Dorsolateral prefrontal cortex (tissue), 122 donors: ENCODE measurements at places on chromosomes 16 and 17.

DNA sequence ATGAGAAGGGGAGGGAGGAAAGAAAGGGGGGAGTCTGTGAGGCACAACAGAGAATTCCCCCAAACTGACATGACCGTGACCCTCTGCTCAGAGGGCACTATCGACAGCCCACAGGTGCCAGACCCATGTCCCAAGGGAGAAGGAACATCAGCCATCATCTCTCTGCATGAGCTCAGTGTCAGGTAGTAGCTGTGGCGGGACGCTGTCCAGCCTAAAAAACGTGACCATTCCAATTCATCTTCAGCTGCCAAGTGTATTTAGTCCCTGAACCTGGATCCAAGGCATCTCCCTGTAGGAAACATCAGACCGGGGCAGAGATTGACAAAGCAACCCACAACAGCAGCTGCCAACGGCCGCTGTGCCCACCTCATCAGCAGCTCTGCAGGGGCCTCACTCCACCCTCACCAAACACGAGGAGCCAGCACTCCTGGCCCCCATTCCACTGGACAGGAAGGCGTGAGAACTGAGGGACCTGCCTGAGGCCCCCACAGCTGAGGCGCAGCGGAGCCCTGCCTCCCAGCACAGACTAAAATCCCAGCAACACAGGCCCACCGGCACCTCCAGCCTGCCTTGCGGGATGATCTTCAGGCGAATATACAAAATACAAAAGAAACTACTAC, 8.6 kb downstream of the TAF1C start:
- DNase-seq = no peak

DNA sequence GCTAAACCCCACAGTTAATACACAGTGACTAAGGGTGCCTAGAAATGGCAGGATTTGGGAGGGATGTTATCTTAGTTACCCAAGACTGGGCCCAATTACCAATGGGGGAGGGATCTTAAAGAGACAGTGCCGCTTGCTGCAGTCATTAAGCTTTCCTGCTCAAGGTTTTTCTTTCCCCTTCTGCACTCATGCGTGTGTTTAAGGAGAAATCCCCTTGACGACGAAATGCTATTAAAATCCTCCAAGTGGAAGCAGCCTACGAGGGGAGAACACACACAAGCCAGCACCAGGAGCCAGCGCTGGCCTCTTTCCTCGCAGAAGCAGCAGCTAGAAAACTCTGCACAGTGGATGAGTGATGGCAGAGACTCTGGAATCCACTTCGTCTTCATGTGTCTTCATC, 22.0 kb downstream of the SALL1 start:
- DNase-seq = no peak

DNA sequence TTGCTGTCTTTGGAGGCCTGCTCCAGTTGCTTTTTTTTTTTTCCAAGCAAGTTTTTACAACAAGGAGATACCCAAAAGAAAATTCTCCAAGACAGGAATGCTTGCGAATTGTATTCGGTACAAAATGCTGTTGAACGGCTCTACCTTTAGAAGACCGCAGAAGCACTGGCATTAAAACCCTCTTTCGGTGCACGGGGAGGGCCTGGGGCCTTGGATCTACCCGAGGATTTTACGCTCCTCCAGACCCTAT, 1.3 kb upstream of the HELZ start:
- DNase-seq = no peak

DNA sequence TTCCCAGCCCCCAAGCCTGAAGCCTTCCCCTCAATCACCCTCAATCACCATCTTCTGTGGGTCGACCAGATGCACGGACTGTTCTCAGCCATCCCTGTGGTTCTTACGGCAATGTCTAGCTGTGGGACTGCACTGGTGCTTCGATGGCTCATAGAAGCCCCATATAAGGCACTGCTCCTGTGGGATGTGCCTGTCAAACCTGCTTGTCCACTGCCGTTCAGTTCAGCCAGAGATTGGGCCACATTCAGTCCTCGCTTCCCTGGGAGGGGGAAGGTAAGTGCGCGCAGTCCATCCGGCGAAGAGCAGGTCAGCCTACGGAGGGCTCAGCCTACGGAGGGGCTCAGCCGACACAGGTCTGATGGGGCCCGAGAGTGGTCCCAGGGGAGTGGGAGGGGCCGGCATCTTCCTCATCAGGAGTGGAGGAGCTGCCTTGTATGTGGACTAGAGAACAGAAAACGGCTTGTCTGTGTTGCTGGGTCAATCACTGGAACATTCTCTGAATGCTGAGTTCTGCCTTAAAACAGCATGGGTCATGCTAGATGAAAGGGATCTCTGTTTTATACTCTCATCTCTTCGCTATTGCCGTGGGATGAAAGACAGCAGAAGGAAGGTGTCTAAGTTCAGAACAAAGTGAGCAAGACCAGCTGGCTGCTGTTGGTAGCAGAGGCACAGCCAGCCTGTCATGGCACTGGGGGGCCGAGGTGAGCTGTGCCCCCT, at the start of gene CARD14:
Gene CARD14 (plus strand): TSS at position 247 of the 717 bp plus-strand sequence. CDS start 11,409 bp downstream, outside the sequence.
- no peak for DNase-seq

GRCh38 chr16:2692948-2693651, 10.8 kb downstream of the KCTD5 start:
- peak; percentile 77 for DNase-seq

- DNase-seq = peak; percentile 1
Observed at GRCh38 chr17:2980904-2981246, 82.5 kb downstream of the OR1D5 start.

DNA sequence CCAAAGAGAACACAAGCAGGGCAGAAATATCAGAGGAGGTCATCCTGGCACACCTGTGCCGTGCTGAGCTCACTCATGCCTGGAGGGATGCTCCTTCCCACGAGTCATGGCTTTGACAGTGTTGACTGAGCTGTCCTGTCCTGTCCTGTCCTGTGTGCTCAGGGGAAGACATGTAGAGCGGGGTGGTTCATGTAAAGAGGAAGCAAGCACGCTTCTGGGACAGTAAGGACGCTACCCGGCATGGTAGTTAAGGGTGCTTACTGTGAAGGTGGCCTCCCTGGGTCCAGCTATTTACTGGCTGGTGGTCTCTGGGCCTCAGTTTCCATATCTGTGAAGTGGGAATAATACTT, 398 bp downstream of the LGALS9 start:
- no peak for DNase-seq

DNA sequence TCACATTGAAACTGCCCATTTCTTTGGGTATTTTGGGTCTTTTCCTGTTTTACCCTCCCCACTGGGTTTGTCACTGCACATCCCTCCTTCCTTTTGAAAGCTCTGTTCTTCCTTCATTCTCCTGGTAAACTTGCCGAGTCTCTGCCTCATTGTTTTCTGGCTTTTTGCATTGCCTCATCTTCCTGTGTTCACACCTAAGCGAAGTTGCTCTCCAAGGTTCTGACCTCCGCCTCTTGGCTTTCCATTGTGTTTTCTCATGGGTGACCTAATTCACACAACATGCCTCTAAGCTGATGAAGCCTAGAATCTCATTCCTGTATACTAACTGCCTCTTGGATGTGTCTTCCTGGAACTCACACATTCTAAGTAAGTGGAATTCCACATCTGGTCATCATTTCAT, 1096.1 kb upstream of the EEF2KMT start:
- DNase-seq = no peak

DNA sequence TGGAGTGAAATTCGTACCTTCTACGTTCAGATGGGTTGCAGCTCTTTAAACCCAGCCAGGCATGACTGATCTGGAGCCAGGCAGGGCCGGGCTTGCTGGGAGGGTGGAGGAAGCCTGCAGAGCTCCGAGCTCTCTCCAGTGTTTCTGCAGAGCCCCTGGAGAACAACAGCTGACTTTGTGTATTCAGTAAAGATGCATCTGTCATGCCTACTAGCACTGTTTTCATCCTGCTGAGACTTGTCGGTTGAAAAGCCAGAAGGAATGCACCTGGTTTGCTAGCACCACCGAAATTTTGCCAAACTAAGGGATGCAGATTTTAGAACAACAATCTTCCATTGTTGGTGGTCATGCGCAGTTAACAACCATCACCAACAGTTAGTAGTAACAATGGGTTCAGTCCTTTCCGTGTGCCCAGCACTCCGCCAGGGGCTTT, 22.4 kb upstream of the SCNN1B start:
- peak; percentile 27 for DNase-seq

GRCh38 chr16:56264609-56264972, 73.3 kb downstream of the GNAO1 start:
- DNase-seq = no peak

DNA sequence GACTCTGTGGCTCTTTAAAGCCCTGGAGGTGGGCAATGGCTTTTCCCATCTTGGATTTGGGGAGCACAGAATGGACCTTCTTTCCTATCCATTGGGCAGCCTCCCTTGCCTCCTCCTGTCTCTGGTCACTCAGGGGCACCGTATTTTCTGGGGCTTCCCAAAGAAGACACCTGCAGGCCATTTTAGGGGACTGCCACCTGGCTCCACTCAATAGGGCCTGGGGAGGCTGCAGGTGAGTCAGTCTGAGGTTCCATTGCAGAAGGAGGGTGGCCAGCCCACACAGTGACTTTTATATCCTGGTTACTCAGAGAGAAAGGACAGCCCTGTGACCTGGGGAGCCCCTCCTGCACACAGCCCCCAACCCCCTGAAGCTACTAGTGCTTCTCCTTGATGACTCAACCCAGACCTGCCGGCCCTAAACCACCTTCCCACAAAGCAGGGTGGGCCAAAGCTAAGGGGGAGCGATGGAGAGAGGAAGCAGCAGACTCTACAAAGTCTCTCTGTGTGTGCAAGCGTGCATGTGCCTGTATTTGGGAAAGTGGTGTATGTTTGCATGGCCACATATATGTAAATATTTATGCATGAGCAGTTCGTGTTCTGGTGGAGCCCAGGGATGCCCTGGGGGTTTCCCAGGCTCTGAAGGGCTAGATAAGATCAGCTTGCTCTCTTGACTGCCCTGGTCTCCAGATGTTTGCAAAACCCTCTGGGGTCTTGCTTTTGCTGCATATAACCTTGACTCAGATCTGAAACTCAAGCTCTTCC, 5.0 kb downstream of the CX3CL1 start:
- DNase-seq = no peak

DNA sequence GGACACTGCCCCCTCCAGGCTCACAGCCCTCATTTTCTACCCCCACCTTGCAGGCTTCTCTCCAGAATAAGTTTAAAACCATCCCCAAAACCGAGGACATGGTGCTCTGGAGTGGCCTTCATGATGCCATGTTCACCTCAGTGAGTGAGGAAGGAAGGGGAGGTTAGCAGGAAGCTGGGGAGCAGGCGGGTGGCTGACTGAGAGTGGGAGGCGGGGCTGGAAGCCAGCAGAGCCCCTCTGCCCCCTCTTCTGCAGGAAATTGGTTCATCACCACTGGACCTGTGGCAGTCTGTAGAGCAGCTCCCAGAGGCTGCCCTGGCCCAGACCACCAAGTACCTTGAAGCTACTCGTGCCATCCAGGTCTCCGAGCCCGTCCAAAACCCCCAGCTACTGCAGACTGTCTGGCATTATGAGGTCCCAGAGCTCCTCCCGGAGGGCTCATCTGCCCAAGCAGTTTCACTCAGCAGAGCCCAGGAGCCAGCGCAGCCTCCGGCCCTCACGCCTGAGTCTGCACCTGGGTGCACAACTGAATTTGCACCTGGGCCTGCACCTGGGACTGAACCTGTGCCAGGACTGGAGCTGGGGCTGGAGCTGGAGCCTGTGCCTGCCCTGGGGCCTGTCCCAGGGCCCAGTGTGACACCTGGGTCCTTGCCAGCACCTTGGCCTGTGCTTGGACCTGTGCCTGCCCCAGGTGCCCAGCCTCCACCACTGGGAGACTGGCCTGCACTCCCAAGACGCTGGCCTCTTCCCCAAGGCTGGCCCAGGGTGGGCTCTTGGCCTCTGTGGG, 19.0 kb downstream of the C16orf96 start:
- no peak for DNase-seq
